ENCODE measurements at places on chromosomes 1 and 21.

DNA sequence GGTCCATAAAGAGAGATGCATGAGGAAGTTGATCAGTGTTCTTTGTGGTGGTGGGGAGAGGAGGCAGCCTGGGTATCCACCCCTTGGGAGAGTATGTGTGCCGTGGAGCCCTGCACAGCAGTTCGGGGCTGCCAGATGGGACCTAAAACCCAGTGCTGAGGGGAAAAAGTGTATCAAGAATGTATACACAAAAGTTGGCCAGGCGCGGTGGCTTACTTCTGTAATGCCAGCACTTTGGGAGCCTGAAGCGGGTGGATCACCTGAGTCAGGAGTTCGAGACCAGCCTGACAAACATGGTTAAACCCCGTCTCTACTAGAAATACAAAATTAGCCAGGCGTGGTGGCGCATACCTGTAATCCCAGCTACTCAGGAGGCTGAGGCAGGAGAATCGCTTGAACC, 4.1 kb upstream of the TTC4 start:
- no peak for DNase-seq

- no peak for DNase-seq
These were observed 356.6 kb downstream of the PLA2G4A start for GRCh38 chr1:187185389-187185788.

GRCh38 chr1:185155600-185156287, 1.0 kb downstream of the TRMT1L start:
- DNase-seq: no peak

- DNase-seq: no peak
These were observed 34.7 kb upstream of the SNX27 start for GRCh38 chr1:151577173-151577572.

- DNase-seq: no peak
These were observed 397.3 kb downstream of the LMX1A start for GRCh38 chr1:164958982-164959768.

DNA sequence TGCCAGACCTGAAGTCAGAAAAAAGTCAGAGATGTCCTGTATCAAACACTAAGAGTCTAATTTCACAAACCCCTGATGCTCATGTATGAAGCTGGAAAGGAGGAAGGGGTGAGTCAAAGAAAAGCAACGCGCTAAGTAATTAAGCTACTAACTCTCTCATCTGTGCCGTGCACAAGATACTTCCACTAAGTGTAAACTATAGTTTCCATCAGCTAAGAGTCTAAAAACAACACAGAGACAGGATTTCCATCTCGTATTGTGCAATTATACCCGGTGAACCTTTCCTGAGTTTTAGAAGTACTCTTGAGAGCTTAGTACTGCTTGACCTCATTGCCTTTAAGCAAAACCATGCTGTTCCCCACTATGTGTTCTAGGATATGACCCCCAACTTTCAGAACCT, 19.0 kb downstream of the DNALI1 start:
- DNase-seq: no peak

DNA sequence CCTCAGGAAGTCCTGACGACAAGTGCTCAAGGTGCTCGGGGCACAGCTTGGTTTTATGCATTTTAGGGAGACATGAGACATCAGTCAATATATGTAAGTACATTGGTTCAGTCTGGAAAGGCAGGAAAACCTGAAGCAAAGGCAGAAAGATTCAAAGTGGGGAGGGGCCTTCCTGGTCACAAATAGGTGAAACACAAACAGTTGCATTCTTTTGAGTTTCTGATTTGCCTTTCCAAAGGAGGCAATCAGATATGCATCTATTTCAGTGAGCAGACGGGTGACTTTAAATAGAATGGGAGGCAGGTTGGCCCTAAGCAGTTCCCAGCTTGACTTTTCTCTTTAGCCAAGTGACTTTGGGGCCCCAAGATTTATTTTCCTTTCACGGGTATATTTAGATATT, 8.9 kb upstream of the RNF187 start:
- no peak for DNase-seq

- DNase-seq: peak; percentile 54
These were observed 1.6 kb downstream of the CPT2 start for GRCh38 chr1:53198241-53198651.

GRCh38 chr1:94017155-94017829, 103.7 kb downstream of the ABCA4 start:
- DNase-seq: no peak
